ENCODE measurements at places on chromosomes 2 and 18. TPM values are rescaled to one million over a fixed set of nuclear protein-coding genes. Genes with fewer than 3 reads are reported as not detected.

FSIP2 gene
- under 0.01 TPM for total RNA-seq

FAM228A gene
- 0.13 TPM for total RNA-seq

- no peak for DNase-seq
Observed at GRCh38 chr18:51097021-51097822, 67.2 kb downstream of the SMAD4 start.

DNA sequence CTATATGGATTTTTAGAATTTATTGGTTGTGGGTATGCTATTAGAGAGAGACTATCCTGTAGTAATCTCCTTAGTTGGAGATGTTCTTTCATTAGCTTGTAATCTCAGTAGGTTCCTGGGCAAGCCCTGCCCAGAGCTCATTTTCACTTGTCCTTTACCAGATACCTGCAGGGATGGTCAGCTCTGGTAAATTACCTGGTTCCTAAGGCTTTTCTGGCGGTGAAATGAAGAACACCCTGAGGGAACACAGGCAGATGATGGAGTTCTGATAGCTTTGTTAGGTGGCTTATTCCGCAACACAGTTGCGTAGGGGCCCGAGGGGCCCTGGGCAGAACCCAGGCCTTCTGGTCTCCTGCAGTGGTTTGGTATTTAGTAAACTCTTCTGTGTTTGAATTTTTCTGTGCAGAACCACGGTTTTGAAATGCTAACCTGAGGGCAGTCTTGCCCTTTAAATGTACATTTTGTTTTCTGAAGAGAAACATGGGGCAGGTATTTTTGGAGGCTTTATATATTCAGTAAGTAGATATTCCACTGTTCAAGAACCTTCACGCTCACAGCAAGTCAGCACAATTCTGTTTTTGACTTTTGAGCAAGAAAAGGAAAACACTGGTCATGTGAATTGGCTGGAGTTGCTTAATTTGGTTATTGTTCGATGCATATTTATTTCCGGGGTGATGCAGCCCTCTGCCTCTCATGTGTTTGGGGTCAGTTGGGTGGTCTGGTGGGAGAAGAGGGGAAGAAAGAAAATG is 22.4 kb downstream of the ZNF532 start:
- no peak for DNase-seq

- no peak for DNase-seq
Observed at GRCh38 chr18:55900380-55900779, 312.4 kb upstream of the TCF4 start.

DNA sequence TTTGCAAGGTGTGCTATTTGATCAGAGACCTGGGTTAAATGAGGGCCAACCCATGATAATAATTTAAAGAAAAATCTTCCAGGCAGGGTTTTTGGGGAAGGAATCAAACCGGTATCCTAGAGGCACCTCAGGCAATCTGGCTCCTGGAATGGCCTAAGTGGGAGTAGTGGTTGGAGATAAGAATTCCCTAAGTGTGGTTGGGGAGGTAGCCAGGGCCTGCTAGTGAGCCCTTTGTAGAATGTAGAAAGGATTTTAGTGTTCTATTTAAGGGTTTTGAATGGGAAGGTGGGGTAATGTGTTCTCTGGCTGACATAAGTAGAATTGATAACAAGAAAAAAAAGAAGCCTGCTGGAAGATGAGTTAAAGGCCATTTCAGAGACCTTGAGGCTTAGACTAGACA is 422.2 kb downstream of the XIRP2 start:
- DNase-seq: no peak

- DNase-seq: no peak
Observed at GRCh38 chr2:27091746-27092695, 5.4 kb downstream of the KHK start.
